LoVo (cell line): ENCODE measurements at places on chromosomes 16 and 17.

DNA sequence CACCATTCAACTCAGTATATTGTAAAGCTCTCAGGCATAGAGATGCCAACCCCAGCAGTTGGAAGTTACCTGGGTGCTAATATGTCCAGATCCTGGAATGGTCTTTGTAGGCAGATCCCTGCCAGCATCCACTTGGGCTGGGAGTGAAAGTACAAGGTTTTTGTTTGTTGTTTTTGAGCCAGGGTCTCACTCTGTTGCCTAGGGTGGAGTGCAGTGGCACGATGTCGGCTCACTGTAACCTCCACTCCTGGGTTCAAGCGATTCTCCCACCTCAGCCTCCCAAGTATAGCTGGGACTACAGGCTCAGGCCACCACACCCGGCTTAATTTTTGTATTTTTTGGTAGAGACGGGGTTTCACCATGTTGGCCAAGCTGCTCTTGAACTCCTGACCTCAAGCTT, 177.6 kb downstream of the IRF8 start:
- no peak for DNase-seq

- no peak for DNase-seq
Measured at GRCh38 chr17:40327735-40328385, 18.9 kb downstream of the RARA start.

DNA sequence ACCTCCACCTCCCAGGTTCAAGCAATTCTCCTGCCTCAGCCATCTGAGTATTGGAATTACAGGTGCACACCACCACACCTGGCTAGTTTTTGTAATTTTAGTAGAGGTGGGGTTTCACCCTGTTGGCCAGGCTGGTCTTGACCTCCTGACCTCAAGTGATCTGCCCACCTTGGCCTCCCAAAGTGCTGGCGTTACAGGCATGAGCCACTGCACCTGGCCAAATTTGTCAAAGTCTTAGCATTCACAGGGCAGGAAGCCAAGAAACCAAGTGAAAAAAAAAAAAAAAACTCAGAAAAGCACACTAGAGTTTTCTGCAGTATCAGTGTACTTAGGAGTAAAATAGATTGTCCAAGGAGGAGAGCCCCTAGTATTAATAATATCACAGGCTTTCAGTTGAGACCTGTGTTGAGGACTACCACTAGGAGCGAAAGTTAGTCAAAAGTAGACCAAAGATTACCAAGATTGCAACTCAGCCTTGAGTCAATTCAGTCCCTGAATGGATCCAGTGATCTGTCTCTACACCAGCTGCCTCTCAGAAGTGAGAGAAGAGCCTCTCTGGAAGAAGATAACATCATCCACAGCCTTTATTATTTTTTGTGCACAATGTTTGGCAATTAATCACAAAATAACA, 159.7 kb downstream of the CEP112 start:
- DNase-seq: no peak

DNA sequence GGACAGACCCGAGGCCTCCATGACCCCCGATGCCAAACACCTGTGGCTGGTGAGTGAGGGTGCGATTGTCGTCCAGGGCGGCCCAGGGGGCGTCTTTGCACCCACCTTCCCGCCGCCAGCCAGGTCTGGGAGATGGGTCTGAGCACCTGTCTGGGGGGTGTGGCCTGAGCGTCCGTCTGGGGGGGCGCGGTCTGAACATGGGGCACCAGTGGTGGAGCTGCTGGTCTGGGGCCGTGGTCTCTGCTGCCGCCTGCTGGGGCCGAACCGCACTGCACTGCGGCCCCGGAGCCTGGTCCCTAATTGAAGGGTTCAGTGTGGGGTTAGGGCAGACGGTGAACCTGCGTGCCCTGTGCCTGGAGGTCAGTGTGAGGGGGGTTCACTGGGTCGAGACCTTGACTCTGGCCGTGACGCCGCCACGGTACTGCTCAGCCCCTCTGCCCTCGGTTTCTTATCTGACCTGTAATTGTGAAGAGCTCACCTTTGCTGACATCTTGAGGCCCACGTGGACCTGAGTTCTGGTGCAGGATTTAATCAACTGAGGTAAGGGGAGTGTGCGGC, 12.6 kb upstream of the TCF25 start:
- DNase-seq: peak; percentile 39

DNA sequence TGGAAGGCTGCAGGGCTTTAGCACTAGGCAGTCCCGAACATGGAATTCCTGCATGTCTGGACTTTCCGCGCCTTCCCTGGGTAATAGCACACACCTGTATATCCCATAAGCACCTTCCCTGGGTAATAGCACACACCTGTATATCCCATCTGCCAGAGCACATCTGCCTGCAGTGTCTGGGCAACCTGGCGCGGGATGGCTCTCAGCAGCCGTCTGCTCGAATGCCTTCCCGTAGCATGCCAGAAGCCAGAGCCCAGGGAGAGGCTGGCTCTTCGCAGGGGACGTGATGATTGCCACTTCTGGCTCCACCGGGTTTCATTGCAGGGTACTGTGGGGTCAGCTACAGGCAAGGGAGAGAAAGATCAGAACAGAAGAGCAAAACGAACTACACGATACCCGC, 21.3 kb downstream of the MBTPS1 start:
- no peak for DNase-seq
